Stimulated activated CD4-positive, alpha-beta T cell treated with anti-CD3 and anti-CD28 coated beads, Interleukin-1b, Interleukin-23, amount 100 ng/mL, for 4 hours (primary cell): ENCODE measurements at places on chromosomes 13 and 19.

- DNase-seq = no peak
These were observed 11.4 kb upstream of the IGFL1 start for GRCh38 chr19:46218160-46218559.

GRCh38 chr19:53518716-53519115 lies 19.2 kb upstream of the ZNF331 start:
- DNase-seq = no peak

GRCh38 chr13:74077792-74078191 lies 56.4 kb downstream of the KLF12 start:
- DNase-seq = no peak

DNA sequence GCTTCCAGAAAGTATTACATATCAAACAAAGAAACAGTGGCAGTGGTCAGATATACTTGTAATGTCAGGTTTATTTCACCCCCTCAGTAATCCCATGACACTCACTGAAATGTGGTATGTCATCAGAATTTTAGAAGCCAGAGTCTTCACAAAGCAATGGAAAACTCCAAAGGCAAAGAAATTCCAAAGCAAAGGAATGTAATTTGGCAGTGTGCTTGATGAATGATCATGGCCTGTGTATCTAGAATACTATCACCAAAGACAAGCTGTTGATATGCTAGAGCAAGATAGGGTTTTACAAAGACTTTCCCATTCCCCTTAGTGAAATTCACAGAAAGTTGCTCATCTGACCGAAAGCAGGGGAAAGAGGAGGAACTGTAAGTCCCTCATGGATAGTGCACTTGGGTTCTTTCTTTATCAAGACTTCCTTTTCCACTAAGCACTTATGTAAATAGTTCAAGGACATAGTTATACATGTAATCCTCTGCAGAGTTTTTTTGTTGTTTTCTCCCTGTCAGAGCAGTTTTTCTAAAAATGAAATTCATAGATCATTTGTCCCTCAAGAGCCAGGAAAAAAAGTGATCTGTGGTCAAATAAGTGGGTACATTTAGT lies 243.4 kb downstream of the NHLRC3 start:
- no peak for DNase-seq

- DNase-seq = no peak
These were observed 262 bp downstream of the COX7A1 start for GRCh38 chr19:36152019-36152351.

- DNase-seq = no peak
These were observed 335.2 kb downstream of the SLITRK1 start for GRCh38 chr13:83547043-83547442.

DNA sequence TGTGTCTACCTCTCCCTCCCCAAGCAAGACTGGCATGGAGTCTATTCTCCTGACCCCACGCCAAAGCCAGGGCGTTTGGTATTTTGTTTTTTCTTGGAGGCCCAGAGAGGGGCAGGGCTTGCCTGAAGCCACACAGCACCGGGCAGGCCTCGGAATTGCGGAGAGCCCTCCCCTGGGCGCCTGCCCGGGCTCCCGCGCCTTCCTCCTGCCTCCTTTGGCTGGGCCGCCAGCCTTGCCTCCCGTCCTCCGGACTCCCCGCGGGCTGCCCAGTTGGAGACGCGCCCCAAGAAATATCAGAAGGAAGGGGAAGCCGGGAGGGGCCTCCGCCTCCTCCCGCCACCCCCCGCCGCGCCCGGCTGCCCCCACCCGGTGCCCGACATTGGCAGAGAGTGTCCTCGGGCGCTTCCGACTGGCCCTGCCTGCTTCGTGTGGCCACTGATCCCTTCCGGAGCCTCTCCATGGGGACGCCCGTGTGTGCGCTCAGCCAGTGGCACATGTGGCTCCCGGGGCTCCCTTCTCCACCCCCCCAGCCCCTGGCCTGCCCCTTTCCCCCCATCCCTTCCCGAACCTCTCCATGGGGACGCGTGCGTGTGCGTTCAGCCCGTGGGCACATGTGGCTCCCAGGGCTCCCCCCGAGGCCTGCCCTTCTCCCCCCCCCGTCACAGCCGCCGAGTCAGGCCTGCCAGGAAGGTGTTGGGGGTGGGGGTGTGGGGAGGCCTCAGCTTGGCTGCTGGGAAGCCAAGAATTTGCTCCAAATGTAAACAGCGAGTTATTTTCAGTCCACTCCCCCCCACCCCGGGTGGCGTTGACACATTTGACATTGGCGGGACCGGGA lies 37.3 kb downstream of the NFIC start:
- DNase-seq = no peak
